CD4-positive, alpha-beta memory T cell (primary cell): ENCODE measurements at places on chromosomes 2 and 18. TPM values are rescaled to one million over a fixed set of nuclear protein-coding genes. Genes with fewer than 3 reads are reported as not detected.

GRCh38 chr2:45248214-45248613 lies 239.0 kb upstream of the SIX2 start:
- H3K36me3 ChIP-seq: no peaks in the 10 kb centered on the region
- DNase-seq: no peak
- H3K27me3 ChIP-seq: no peaks in the 10 kb centered on the region
- no peak overlapping the region for H3K27ac ChIP-seq

GRCh38 chr2:219205165-219205538 lies 1.4 kb upstream of the ZFAND2B start:
- no peak overlapping the region for H3K27ac ChIP-seq
- peaks cover 24% of the 10 kb centered on the region for H3K36me3 ChIP-seq
- H3K27me3 ChIP-seq: no peaks in the 10 kb centered on the region
- peaks cover 26% of the 10 kb centered on the region for H3K4me1 ChIP-seq
- no peak overlapping the region for H3K4me3 ChIP-seq

GRCh38 chr2:60295636-60295962 lies 257.9 kb downstream of the BCL11A start:
- no peak overlapping the region for H3K27ac ChIP-seq
- no peaks in the 10 kb centered on the region for H3K36me3 ChIP-seq
- no peaks in the 10 kb centered on the region for H3K4me1 ChIP-seq
- no peaks in the 10 kb centered on the region for H3K27me3 ChIP-seq

Gene RRM2
- 0.42 TPM for total RNA-seq

Gene CGREF1
- 0.47 TPM for total RNA-seq
